ENCODE measurements at places on chromosomes 12 and 14.

DNA sequence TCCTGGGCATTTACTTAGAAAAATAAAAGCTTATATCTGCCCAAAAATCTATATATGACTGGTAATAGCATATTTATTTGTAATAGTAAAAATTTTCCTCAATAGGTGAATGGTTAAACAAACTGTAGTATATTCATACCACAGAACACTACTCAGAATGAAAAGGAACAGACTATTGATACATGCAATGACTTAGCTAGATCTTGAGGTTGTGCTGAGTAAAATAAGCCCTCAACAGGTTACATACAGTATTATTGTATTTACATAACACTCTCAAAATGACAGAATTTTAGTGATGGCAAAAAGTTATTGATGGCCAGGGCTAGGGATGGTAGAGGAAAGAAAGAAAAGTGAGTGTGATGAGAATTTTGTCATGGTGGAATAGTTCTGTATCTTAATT, 178.4 kb downstream of the BMP4 start:
- no peak for DNase-seq

- no peak for DNase-seq
These were observed 37.6 kb downstream of the TMEM116 start for GRCh38 chr12:111975161-111975931.

DNA sequence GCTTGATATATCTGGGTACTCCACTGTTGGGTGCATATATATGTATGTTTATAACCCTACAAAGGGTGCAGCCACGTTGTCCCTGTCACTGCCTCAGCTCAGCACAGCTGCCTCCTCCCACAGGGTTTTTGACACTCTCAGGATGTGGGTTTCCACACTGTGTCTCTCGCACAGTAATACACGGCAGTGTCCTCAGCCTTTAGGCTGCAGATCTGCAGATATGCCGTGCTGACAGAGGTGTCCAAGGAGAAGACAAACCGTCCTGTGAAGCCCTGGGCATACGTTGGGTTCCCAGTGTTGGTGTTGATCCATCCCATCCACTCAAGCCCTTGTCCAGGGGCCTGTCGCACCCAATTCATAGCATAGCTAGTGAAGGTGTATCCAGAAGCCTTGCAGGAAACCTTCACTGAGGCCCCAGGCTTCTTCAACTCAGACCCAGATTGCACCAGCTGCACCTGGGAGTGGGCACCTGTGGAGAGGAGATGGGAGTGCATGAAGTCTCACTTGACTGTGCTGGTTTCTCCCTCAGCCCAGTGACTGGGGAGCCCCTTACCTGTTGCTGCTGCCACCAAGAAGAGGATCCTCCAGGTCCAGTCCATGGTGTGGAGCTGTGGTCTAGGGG, 498.7 kb downstream of the TMEM121 start:
- DNase-seq = no peak

- DNase-seq = no peak
These were observed 10.2 kb downstream of the VCPKMT start for GRCh38 chr14:50106178-50106577.

DNA sequence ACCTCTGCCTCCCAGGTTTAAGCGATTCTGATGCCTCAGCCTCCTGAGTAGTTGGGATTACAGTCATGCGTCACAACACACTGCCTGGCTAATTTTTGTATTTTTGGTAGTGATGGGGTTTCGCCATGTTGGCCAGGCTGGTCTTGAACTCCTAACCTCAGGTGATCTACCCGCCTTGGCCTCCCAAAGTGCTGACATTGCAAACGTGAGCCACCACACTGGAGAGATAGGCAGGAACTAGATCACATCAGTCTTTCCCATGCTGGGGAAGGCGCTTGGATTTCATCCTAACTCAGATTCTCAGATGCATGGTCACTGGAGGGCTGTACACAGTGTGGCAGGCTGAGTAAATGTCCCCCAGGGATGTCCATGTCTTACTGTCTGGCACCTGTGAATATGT, 18.0 kb upstream of the ORAI1 start:
- no peak for DNase-seq

- DNase-seq = no peak
These were observed 10.8 kb downstream of the DCAF5 start for GRCh38 chr14:69142101-69142500.

DNA sequence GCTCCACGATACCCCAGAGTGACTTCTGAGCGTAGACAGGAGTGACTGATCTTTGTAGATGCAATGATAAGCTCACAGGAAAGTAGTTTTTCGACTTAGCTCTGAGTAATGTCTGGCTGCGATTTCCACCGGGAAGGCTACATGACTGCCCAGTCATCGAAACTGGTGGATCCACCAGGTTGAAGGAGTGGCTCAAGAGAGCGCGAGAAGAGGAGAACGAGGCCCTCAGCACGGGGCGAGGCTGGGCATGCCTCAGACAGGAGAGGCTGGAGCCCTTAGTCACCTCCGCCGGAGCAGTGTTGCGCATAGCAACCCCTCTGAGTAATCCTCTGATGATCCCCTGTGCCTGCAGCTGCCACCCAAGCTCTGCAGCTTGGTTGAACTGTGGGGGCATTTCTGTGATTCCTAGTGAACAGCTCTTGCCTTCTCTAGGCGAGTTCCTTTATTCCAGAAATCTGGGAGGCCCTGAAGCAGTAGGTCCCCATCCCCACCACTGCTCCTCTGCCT, 25.6 kb downstream of the ELK3 start:
- DNase-seq = peak; percentile 38

DNA sequence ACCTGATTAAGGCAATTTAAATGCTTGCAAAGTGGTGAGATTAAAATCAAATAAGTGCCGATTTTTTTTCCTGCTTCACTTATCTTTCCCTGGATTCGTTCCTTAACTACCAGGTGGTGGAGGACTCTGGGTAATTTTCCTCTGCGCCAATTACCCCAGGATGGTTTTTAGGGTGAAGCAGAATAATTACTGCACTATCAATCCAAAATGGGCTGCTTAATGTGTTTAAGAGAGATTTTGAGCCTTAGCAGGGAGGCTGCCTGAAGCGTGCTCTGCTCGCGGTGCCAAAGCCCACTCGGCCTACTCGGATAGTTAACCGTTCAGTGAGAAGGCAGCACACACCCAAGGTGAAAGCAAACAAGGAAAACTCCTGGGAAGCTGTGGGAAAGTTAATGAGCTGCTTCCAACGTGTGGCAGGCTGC, 274.9 kb upstream of the LMO3 start:
- DNase-seq = no peak

- DNase-seq = no peak
These were observed 122.5 kb downstream of the DICER1 start for GRCh38 chr14:95034788-95035187.

- DNase-seq = no peak
These were observed 151.9 kb upstream of the ABCD2 start for GRCh38 chr12:39771456-39771855.

GRCh38 chr14:100124551-100125088, 34.8 kb downstream of the DEGS2 start:
- DNase-seq = no peak

- DNase-seq = no peak
These were observed 349 bp downstream of the CDC42BPB start for GRCh38 chr14:103057028-103057371.

DNA sequence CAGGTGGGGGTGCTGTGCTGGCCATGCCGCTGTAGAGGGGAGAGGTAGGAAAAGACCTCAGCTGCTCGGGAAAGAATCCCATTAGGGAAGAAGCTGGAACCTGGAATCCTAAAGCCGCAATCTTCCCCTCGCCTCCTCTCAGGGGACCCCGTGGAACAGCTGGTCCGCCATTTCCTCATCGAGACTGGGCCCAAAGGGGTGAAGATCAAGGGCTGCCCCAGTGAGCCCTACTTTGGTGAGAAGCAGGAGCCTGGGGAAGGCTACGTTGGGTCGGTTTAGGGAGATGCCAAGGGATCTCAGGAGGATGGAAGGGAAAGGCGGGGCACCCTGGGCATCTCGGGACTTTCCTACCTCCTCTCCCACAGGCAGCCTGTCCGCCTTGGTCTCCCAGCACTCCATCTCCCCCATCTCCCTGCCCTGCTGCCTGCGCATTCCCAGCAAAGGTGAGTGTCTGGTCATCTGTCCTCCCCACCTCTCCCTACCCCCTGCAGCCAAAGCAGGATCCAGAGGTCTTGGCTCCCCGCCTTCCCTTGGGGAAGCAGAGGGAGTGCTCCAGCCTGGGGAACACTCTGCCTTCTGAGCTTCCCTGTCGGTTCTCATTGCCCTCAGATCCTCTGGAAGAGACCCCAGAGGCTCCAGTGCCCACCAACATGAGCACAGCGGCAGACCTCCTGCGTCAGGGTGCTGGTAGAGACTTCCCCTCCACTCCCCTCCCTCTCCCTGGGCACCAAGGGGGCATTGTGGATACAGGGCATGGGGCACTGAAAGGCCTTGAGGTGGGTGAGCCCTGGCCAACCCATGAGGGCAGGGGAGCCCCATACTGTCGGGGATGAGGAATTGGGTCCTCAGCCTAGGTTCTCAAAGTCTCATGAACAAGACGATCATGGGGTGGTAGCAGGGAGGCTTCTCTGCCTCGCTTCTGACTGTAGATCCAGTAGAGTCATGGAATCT, 12.4 kb downstream of the TNS2 start:
- no peak for DNase-seq

DNA sequence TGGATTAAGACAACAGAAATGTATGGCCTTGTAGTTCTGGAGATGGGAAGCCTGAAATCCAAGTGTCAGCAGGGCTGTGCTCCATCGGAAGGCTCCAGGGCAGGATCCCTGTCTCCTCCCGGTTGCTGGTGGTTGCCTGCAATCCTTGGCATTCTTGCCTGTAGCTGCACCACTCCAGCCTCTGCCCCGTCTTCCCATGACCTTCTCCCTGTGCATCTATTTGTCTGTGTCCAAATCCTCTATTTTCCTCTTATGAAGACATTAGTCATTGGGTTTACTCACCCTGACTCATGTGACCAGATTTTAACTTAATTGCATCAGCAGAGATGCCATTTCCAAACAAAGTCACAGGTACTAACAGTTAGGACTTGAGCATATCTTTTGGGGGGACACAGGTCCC, 15.1 kb downstream of the TUNAR start:
- no peak for DNase-seq

- no peak for DNase-seq
These were observed 21.1 kb upstream of the CORO1C start for GRCh38 chr12:108752387-108752786.

GRCh38 chr12:104930388-104931326, 27.4 kb downstream of the SLC41A2 start:
- no peak for DNase-seq

GRCh38 chr12:114588061-114588460, 95.9 kb downstream of the TBX3 start:
- no peak for DNase-seq

DNA sequence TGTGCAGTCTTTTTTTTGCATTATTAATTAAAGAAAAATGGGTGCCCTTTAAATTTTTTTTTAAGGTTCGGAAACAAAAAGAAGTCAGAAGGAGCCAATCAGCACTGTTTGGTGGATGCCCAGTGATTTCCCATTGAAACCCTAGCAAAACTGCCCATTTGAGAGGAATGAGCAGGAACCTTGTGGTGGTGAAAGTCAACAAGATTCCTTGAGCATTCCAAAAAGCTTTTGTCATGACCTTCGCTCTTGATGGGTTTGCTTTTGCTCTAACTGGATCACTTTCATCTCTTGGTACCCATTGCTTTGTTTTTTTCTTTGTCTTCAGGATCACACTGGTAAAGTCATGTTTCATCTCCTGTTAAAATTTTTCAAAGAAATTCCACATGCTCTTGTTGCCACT, 54.1 kb downstream of the ADIPOR2 start:
- DNase-seq = no peak

Measured in GOT3 (cell line).